Osteoblast (primary cell): ENCODE measurements at places on chromosomes 7 and 10. TPM values are rescaled to one million over a fixed set of nuclear protein-coding genes. Genes with fewer than 3 reads are reported as not detected.

- DNase-seq = no peak
Observed at GRCh38 chr10:119608316-119609155, 11.8 kb upstream of the TIAL1 start.

- no peak for DNase-seq
Observed at GRCh38 chr10:80356563-80356988, at the start of the genes DYDC1 and DYDC2. Gene DYDC1, minus strand, starts transcription at chr10:80356755. Its CDS starts 4,154 bp downstream, at chr10:80352601. Gene DYDC2, plus strand, starts transcription at chr10:80356781. Its CDS starts 5,663 bp downstream, at chr10:80362444.

- no peak for DNase-seq
Observed at GRCh38 chr7:50214771-50215170, 89.7 kb upstream of the IKZF1 start.

The ASZ1 gene
- total RNA-seq = not detected in 2 replicates

The ZYX gene
- 38.9 and 47.4 TPM in 2 replicates for total RNA-seq
